ENCODE measurements at places on chromosomes 11 and 22. TPM values are rescaled to one million over a fixed set of nuclear protein-coding genes. Genes with fewer than 3 reads are reported as not detected.
A peak's percentile ranks its signal among the peaks of the same experiment; 100 is the strongest.

GRCh38 chr11:106311531-106312230 lies 234.2 kb downstream of the AASDHPPT start:
- no peak overlapping the region for H3K27ac ChIP-seq
- no peak overlapping the region for H3K4me3 ChIP-seq
- no peaks in the 10 kb centered on the region for H3K4me1 ChIP-seq
- H3K36me3 ChIP-seq, result no peaks in the 10 kb centered on the region

The DEFB131B gene
- not detected for total RNA-seq

- H3K27me3 ChIP-seq, result no peaks in the 10 kb centered on the region
- peaks cover 9% of the 10 kb centered on the region for H3K4me1 ChIP-seq
Observed at GRCh38 chr22:25563761-25564319, 635 bp upstream of the GRK3 start.

DNA sequence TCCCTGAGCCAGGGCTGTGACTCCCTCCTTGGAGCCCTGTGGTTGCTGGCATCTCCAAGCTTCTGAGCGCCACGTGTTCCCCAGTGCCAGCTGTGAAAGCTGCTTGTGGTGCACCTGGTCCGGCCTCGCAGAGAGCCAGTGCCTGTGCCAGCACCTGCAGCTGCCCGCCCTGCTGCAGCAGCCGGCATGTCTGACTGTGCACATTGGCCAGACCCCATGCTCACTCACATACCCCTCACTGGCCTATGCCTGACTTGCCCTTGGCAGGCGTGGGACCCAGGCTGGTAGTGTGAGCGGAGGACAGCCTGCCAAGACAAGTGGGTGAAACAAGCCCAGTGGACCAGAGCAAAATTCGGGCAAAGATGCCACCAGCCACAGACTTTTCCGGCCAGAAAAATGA lies 9.8 kb downstream of the MRPL48 start:
- no peaks in the 10 kb centered on the region for H3K27me3 ChIP-seq
- no peaks in the 10 kb centered on the region for H3K36me3 ChIP-seq
- H3K27ac ChIP-seq, result no peak overlapping the region
- DNase-seq, result no peak

DNA sequence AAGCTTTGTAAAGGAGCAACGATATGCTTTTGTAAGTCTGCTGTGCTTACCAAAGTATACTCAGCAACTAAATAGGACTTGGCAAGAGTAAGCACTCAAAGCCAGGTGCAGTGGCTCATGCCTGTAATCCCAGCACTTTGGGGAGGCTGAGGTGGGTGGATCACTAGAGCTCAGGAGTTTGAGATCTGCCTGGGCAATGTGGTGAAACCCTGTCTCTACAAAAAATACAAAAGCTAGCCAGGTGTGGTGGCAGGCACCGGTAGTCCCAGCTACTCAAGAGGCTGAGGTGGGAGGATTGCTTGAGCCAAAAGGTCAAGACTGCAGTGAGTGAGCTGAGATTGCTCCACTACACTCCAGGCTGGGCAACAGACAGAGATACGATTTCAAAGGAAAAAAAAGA lies 67.5 kb downstream of the PAK1 start:
- H3K27ac ChIP-seq, result no peak overlapping the region
- no peak overlapping the region for H3K4me3 ChIP-seq
- peaks cover 8% of the 10 kb centered on the region for H3K4me1 ChIP-seq
- no peaks in the 10 kb centered on the region for H3K36me3 ChIP-seq
- no peak for DNase-seq
- no peaks in the 10 kb centered on the region for H3K27me3 ChIP-seq

DNA sequence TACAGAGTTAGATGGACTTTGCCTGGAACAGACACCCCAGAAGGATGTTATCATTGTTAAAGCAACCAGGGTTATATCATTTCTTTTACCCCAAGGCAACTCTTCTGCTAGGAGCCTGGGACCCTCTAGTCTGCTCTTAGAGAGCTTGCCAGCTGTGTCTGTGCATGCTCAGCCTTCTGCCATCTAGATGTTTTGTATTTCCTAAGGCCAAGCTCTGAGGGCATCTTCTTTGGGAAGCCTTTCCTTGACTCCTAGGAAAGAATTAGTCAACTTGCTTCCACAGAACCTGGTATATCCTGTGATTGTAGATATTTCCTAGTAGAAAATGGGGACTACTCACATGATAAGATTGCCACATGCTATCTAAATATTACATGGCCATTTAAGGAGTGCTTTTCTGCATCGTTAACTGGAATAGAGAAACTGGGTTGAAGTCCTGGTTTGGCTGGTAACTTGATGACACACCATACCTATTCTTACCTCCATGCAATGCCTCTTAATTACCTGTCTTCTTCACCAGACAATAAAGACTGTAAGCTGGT lies 87.6 kb downstream of the STIM1 start:
- no peak for DNase-seq
- H3K4me1 ChIP-seq, result no peaks in the 10 kb centered on the region

- no peaks in the 10 kb centered on the region for H3K27me3 ChIP-seq
- H3K27ac ChIP-seq, result no peak overlapping the region
- no peak overlapping the region for H3K4me3 ChIP-seq
- no peak for DNase-seq
- no peaks in the 10 kb centered on the region for H3K36me3 ChIP-seq
- peaks cover 3% of the 10 kb centered on the region for H3K4me1 ChIP-seq
Observed at GRCh38 chr22:29385151-29385704, 3.1 kb downstream of the AP1B1 start.

DNA sequence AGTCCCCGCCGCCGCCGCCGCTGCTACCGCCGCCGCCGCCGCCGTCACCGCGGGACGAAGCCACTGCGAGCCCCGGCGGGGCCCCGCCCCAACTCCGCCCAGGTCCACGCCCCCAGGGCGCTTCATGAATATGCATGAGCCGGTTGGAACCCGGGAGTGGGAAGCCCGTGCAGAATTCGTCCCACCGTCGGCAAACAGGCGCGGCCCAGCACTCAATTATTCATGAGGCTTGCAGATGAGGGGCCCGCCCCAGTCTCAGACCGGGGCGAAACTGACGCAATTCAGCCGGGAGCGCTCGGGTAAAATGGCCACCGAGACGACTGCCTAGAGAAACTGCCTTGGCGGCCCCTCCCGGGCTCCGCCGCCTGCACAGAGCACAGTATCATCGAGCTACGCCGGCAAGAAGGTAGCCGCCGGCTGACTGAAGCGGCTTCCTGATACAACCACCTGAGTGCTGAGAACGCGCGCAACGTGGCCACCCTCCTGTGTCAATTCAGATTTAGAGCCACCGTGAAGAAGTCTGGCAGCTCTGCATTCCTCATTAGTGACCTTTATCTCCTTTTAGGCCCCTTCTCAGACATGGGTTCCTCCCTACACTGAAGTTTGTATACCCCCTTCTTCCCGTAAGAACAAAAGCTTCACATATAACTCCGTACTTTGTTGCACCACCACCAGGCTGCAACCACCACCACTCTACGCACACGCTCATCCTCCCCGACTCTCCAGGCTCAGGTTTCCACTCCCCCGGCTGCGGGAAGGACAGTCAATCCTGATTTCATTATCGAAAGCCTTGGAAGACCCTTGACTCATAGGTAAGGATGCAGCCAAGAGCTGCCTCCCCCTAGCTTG lies at the start of gene TNKS1BP1:
TSS of gene TNKS1BP1 (minus strand) at position 67 of the 849 bp plus-strand sequence. CDS start 3,067 bp downstream, outside the sequence.
- H3K27ac ChIP-seq, result peak within 1 kb of the TSS; percentile 78
- H3K4me3 ChIP-seq, result peak within 1 kb of the TSS; percentile 67
- peaks cover 33% of the 10 kb centered on the region for H3K4me1 ChIP-seq
- H3K27me3 ChIP-seq, result no peaks in the 10 kb centered on the region
- H3K36me3 ChIP-seq, result peaks cover 52% of the 10 kb centered on the region

DNA sequence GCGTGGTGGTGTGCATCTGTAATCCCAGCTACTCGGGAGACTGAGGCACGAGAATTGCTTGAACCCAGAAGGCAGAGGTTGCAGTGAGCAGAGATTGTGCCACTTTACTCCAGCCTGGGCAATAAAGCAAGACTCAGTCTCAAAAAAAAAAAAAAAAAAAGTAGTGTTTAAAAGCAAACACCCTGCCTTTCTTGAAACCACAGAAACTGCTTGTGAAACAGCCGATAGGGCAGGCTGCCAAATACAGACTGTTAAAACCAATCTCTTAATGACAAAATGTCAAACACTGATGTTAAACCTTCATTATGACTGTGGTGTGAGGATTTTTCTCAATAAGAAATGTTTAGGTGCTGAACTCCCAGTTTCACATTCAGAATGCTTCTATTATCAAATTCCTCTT lies 27.3 kb downstream of the MARK2 start:
- H3K36me3 ChIP-seq, result peaks cover 5% of the 10 kb centered on the region
- H3K27me3 ChIP-seq, result no peaks in the 10 kb centered on the region
- peaks cover 19% of the 10 kb centered on the region for H3K4me1 ChIP-seq
- H3K4me3 ChIP-seq, result no peak overlapping the region
- no peak overlapping the region for H3K27ac ChIP-seq

DNA sequence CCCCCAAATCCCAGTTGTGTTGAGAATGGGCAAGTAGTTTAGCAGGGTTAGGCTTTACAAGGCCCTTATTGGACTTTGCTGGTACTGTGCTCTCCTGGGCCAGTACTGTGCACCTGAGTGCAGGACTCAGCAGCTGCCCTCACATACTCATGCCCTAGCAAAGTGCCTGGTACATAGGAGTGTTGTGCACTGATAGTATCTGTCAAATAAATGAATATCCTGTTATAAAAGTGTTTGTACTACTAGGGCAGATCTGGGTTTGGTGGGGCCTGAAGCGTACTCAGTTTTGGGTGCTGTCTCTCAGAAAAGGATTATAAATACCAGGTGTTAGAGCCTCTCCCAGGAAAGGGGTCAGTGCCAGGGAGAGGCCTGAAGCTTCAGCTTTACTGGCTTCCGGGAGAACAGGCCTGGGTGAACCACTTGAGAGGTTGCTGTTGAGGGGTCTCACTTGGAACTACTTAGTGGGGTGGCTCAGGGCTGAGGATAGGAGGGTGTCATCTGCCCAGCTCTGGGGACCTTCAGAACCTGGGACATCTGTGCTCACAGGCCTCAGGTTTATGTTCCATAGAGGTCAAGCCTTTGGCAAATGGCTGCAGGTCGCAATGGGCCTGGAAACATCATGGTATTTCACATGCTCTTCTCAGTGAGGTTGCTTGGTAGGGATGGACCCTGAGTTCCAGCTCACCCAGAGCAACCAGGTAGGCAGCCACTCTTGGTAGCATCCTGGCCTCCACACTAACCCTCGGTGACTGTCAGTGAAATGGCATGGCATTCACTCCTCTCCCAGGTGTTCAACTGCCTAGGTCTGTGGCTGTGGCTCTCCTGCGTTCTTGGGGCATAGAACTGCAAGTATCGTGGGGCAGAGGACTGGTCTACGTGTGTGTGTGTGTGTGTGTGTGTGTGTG lies 106.1 kb downstream of the ZBTB16 start:
- no peak overlapping the region for H3K27ac ChIP-seq
- H3K36me3 ChIP-seq, result no peaks in the 10 kb centered on the region

The SOX6 gene
- total RNA-seq, result 0.81 TPM

The CCDC87 gene
- total RNA-seq, result 0.39 TPM

The AGBL2 gene
- total RNA-seq, result not detected

DNA sequence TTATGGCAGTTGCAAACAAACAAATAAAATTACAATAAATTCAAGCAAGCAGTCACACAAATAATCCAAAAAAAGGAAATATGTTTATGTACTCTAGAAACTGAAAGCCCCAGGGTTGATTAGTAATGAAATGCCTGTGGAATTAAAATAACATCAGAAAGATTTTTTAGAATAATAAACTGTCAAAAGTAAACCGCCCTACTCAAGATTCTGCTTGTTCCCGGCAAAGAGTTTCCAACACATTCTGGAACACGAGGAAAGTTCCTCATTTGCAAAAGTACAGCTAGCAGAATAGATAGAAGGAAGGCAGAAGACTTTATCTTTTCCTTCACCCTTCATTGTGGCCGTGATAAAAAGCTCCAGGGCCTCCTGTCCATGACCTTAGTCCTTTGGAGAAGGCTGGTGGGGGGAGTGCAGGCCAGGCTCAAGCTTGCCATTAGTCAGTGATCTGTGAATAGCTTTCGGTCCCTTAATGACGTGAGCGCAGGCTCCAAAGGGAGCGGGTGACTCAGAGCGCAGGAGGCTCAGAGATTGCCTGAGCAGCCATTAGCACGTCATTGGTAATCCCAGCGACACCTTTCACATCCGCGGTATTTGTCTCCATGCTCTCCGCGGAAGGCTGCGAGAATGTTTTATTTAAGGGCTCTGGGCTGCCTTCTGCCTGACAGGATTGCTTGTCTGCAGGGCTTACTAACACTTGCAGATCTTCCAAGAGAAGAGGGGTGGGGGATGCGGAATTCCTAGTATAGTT lies 458.3 kb downstream of the METTL15 start:
- no peaks in the 10 kb centered on the region for H3K27me3 ChIP-seq
- H3K36me3 ChIP-seq, result no peaks in the 10 kb centered on the region
- no peaks in the 10 kb centered on the region for H3K4me1 ChIP-seq
- peak; percentile 52 for DNase-seq

DNA sequence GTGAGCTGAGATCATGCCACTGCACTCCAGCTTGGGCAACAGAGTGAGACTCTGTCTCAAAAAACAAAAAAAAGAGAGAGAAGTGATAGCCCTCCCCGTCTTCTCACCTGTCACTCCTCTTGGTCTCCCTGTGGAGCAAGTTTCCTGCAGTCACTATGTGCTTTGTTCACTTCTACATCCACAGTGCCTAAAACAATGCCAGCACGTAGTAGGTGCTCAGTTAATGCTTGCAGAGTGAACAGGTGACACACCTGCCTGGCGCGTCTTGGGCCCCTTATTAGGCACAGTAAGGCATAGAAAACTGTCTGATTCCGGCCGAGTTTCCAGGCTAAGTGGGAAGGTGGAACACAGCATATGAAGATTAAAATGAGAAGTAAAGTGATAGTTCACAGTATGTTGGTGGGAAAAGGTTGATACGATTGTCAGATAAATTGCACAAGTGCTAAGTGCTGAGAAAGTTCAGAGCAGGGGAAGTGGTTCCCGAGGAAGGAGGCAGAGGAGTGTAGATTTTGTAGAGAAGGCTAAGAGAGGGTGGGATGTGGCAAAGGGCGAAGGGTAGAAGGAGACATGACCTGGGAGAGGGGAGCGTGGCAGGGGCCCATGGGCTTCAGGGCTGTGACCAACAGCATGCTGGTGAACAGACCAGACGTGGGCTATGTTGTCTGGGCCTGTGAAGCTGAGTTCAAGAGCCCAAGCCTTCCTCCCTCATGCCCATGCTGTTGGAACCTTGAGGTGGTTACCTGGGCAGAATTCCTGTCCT lies 41.9 kb downstream of the BCR start:
- H3K27me3 ChIP-seq, result no peaks in the 10 kb centered on the region
- H3K4me3 ChIP-seq, result no peak overlapping the region
- H3K4me1 ChIP-seq, result peaks cover 35% of the 10 kb centered on the region
- no peak overlapping the region for H3K27ac ChIP-seq
- no peak for DNase-seq
